ENCODE measurements at places on chromosomes 6 and 20.

GRCh38 chr6:28580475-28580874 is 54.8 kb downstream of the GPX5 start:
- no peak for DNase-seq

DNA sequence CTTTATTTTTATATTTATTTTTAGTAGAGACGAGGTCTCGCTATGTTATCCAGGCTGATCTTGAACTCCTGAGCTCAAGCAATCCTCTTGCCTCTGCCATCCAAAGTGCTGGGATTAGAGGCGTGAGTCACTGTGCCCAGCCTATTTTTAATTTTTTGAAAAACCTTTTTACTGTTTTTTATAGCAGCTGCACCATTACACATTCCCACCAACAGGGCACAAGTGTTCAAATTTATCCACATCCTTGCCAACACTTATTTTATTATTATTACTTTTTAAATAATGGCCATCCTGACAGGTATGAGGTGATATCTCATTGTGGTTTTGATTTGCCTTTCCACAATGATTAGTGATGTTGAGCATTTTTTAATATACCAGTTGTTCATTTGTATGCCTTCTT is 42.5 kb downstream of the PACSIN1 start:
- no peak for DNase-seq

- DNase-seq, result no peak
Observed at GRCh38 chr20:3842348-3842930, 4.2 kb upstream of the MAVS start.

DNA sequence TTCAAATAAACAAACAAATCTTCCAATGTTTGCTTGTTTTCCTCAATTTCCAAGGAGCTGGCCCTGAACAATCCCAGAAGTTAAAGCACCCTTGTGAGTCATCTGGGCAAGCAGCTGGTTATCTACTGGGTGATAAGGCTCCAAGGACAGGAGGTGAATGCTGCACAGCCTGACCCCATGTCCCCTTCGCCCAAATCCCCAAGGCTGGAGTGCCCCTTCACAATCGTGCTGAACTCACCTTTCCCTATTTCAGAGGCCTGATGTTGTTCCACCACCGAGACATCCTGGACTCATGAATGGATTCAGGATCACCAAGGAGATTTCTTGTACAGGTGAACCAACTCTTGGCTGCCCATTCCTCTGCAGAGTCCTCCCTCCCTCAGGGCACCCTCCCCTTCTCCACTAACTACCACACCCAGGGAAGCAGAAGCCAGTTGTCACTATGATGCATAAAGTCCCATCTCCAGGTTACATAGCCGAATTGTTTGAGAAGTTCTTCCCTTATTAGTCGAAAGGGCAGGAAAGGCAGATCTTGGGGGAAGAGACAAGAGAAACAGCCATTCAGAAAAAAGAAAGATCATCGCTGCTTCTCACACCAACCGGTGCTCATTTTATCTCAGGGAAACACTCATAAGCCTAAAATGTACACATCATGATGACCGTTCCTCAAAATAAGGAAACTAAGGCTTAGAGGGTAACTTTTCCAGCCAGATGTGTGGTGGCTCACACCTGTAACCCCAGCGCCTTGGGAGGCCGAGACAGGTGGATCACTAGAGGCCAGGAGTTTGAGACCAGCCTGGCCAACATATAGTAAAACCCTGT is 138.8 kb upstream of the RREB1 start:
- no peak for DNase-seq

DNA sequence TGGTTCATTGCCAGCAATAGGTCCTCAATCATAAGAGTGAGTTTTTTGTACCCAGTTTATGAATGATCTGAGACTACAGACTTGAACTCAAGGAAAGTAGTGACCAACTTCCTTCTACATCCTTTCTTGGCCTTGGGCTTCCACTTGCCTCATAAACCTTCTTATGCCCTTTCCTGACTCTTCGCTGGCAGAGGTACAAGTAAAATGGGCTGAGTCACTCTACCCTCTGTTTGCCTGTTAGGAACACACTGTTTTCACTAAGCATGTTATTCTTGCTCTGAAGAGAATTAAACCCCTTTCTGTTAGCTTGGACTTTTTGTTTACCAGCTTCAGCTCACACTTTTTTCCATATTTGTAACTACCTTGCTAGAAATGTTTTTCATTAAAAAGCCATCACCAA is 74.4 kb downstream of the PKHD1 start:
- DNase-seq, result no peak

- no peak for DNase-seq
Observed at GRCh38 chr20:10064611-10065010, 29.8 kb downstream of the ANKEF1 start.

DNA sequence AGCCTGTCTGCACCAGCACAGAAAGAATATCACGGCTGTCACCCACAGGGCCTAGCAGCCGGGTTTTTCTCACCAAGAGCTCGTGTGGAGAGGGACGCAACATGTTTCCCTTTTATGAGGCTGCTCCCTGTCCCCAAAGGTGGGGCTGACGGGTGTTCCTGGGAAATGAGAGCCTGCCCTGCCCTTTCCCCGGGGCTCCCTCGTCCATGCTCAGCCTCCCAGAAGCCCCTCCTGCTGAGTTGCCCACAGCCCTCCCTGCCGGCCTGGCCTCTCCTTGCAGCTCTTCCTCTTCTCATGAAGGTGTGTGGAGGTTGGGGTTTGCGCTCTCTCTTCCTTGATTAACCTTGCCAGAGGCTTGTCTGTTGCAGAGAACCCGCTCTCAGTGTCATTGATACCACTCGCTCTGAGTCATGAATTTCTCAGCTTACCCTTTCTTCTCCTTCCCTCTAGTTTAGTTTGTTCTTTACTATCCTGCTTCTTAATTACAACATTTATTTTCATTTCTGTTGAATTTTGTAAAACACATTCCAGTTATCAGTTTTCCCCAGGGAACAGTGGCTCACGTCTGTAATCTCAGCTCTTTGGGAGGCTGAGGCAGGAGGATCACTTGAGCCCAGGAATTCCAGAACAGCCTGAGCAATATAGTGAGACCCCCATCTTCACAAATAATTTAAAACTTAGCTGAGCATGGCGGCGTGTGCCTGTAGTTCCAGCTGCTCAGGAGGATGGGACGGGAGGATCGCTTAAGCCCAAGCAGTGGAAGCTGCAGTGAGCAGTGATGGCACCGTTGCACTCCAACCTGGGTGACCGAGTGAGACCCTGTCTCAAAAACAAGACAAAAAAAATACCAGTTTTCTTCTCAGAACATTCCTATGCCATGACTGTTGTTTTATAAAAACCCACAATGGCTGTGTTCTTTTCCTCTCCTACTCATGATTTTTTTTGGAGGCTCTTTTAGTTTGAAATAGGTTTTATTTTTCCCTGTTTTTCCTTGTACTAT is 103.8 kb downstream of the TMEM242 start:
- DNase-seq, result no peak

DNA sequence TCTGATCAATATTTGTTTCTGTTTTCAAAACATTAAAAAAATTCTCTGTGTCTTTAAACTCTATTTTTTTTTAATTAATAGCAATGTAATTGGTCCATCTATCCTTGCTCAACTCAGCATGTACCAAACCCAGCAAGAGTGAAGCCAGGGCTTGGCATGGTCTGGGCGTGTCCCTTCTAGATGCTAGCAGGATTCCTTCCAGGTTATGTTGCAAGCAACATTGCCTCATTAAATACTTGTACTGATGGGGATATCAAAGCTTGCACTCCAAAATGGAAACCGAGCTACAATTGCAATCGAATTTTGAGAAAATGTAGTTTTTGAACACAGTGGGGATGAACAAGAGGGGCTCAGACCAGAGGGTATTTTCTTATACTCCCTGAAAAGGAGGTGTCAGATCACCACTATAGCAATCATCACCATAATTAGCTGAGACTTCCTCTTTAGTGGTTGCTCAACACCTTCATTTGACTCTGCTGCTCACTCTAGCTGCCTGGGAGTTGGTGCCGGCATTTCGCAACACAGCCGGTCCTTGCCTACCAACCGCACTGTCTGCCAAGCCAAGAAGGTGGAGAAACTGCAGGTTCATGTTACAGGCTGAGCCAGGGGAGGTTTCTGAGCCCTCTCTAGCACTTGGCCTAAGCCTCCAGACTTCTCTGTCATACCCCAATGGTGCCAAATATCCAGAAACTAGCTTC is 67.8 kb upstream of the RALGAPA2 start:
- DNase-seq, result no peak

DNA sequence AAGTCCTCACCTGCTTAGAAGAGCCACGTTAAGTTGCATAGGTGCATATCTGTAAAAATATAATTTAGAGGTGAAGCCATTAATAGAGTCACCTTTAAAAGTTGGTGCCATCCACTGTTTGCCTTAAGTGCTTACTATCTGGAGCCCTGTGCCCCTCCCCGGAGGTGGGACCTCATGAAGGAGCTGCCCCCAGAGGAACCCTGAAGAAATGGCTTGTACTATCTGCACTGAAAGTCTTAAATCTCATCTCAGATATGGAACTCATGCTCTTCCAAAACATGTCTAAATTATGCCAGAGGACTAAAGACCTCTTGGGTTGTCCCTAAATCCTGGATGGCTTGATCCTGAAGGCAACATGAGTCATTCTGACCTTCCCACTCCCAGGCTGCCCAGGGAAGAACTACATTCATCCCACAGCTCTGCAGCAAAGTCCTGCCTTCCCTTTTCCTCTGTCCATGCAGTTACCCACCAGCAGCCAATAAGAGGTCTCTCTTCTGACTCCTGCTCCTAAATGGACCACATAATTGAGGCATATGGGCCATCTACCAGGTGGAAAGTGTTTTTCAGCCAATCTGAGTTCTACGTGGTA is 85.3 kb downstream of the ASXL1 start:
- no peak for DNase-seq
